ENCODE measurements at places on chromosomes 6 and 20.

DNA sequence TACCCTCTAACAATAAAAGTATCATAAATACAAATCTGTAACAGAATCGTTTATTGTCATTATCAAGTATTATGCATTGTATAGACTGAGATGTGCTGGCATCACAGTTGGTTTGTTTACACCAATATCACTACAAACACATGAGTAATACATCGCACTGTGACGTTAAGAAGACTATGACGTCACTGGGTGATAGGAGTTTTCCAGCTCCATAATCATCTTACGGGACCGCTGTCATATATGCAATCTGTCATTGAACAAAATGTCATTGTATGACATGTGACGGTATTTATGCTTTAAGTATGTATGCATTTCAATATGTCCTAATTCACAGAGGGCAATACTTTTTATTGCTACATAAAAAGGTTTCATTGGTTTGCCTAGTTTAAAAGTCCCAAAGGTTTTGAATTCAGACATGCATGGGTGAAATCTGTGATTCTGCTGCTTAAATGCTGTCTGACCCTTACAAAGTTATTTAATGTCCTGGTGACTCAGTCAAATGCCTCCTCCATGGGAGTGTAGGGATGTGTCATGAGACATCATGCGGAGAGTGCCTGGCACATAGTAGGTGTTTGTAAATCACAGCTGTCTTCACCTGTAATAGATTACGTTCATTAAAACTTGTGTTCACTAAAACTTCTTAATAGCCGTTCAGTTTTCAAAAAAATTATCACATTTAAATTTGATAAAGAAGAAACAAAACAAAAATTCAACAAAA is 160.7 kb upstream of the PDE10A start:
- DNase-seq, result no peak

DNA sequence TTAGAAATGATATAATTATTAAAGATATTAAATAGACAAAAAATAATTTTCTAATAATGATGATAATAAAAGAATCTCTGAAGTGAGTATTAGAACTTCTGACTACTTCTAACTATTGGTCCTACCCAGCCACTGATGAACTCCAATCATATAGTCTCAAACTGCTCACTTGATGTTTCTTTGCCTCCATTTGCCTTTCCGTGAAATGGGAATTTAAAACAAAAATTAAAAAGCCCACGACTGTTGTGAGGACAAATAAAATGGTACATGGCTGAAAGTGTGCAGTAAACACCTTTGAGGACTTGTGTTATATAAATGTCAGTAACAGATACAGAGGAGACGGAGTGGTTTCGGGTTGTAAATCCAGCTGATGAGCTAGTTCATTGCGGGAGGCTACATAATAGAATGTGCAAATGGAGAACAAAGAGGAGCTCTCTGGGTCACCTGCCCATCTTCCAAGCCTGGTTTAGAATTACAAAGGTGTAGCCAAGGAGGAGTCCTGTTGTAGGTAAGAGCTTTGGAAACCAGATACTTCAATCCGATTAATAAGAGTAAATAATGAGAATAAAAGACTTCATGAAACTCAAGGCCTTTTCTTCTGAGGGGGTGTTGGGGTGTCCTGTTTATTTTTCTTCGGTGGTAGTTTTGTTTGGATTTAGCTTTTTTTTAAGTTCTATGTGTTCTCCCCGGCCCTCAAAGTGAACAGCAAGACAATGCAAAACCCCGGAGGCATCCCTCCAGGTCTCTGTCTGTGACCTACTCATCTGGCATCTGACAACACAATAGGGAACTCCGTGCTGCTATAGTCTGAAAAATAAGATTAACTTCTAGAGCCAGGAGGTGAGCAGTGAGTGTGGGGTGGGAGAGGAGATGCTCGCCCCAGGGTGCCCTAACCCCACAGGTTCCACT is 4.4 kb upstream of the PXDC1 start:
- DNase-seq, result no peak

- peak; percentile 57 for DNase-seq
Observed at GRCh38 chr20:46438156-46438750, 31.8 kb upstream of the ELMO2 start.

GRCh38 chr6:170480050-170480692 is 72.9 kb downstream of the PSMB1 start:
- DNase-seq, result no peak

GRCh38 chr6:156427345-156427744 is 349.8 kb upstream of the ARID1B start:
- no peak for DNase-seq

- no peak for DNase-seq
Observed at GRCh38 chr20:63439866-63440265, 32.6 kb downstream of the KCNQ2 start.

DNA sequence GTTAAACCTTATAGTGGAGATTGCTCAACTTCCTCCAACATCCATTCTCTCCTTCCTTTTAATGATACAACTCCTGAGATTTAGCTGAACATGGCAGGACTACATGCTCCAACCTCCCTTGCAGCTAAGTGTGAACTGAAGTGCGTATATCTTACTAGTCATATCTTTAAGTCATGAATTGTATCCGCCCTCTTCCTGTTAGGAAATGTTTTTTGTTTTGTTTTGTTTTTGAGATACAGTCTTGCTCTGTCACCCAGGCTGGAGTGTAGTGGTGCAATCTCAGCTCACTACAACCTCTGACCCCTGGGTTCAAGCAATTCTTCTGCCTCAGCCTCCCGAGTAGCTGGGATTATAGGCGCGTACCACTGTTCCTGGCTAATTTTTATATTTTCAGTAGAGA is 8.8 kb upstream of the OSTM1 start:
- DNase-seq, result peak; percentile 59

GRCh38 chr6:170045981-170046667 is 244.8 kb downstream of the DLL1 start:
- DNase-seq, result no peak

GRCh38 chr20:4956200-4956810 is 45.0 kb downstream of the SLC23A2 start:
- DNase-seq, result peak; percentile 79
